ENCODE measurements at places on chromosomes 2 and 18.

- DNase-seq: no peak
Measured at GRCh38 chr18:77393519-77393918, 143.9 kb downstream of the GALR1 start.

- no peak for DNase-seq
Measured at GRCh38 chr2:135629520-135629919, 98.2 kb downstream of the R3HDM1 start.

GRCh38 chr2:128317181-128317898, 1.3 kb downstream of the HS6ST1 start:
- no peak for DNase-seq

- no peak for DNase-seq
Measured at GRCh38 chr18:57466307-57466706, 31.1 kb downstream of the ONECUT2 start.

- no peak for DNase-seq
Measured at GRCh38 chr2:102834523-102835273, 72.9 kb downstream of the TMEM182 start.

GRCh38 chr18:3130344-3130743, 89.4 kb downstream of the MYOM1 start:
- no peak for DNase-seq

- DNase-seq: no peak
Measured at GRCh38 chr2:25473758-25474340, 132.1 kb upstream of the DNMT3A start.

DNA sequence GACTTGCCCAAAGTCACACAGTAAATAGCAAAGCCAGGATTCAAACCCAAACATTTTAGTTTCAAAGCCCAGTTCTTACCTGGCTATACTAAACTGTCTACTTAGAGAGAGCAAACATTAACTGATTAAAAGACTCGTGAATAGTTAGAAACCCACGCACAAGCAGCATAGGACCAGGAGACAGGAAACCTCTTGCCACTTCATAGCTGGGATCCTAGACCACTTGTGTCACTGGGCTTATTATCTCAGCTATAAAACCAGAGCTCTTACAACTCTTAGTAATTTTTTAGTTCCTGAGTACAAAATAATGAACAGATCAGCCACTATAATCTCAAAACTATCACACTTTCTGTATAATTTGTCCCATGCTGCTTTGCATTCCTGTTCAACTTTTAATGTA, 2.4 kb upstream of the AAK1 start:
- DNase-seq: no peak

- no peak for DNase-seq
Measured at GRCh38 chr2:240308111-240308651, 127.3 kb upstream of the GPC1 start.

DNA sequence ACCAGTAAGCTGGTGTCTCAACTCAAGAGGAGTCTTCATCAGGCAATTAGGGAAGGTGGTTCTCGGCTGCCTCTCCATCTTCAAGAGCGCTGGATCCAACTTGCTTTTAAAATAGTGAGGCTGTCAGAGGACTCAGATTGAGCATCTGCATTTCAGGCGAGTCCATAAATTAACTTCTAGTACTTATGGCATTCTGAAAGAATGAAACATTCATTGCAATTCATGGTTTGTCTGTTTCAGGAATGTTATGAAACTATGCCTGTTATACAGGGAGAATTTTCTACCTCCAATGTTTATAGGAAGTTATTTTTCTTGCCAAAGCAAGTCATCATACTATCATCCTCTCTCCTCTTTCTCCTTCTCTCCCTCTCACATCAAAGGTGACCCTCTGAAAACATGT, 883.2 kb downstream of the SLC4A3 start:
- DNase-seq: no peak

DNA sequence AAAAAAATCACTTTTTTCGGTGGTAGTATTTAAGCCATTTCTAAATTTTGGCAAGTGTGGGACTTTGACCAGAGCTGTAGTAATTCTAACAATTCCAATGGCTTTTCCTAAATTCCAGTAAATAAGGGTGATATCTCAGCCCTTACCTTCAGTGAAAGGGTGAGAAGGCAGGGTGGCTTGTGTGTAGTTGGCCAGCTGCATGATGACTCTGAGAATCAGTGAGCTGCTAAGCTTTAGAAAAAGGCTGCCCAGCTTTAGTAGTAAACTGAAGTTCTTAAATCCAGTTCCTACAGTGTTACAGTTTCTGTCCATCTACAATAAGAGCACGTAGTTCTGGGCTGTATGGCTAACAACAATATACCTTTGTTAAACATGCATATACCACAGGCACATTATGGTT, 42.0 kb downstream of the OXER1 start:
- DNase-seq: no peak

- DNase-seq: no peak
Measured at GRCh38 chr2:156430236-156430979, 5.8 kb upstream of the GPD2 start.

GRCh38 chr2:3601561-3602271, 6.8 kb downstream of the COLEC11 start:
- no peak for DNase-seq

- DNase-seq: no peak
Measured at GRCh38 chr2:203569677-203570316, 34.7 kb upstream of the RAPH1 start.

DNA sequence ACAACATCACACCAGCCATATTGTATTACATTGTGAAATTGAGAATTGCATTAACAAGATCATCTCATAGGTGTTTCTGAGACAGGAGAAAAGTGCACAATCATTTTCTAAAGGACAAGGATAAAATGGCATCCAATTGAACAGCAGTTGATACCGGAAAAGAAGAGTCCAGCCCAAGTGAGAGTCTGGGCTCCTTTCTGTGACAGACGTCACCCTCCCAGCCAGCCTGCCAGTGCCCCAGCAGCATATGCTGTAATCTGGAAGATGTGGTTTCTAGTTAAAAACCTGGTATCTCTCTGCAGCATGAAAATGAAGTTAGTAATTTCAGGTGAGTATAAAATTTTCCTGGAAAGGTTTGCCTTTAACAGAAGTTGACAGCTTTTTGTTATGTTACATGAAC, 1531.7 kb upstream of the PIK3C3 start:
- no peak for DNase-seq

- no peak for DNase-seq
Measured at GRCh38 chr2:106156305-106157296, 37.5 kb downstream of the UXS1 start.

GRCh38 chr2:193518041-193518817, 1323.5 kb upstream of the TMEFF2 start:
- DNase-seq: no peak

- DNase-seq: no peak
Measured at GRCh38 chr18:9428301-9428706, 47.0 kb upstream of the RALBP1 start.

GRCh38 chr2:68911709-68912108, 40.5 kb upstream of the BMP10 start:
- no peak for DNase-seq

GRCh38 chr18:57621246-57621604, 411 bp downstream of the NARS1 start:
- no peak for DNase-seq

DNA sequence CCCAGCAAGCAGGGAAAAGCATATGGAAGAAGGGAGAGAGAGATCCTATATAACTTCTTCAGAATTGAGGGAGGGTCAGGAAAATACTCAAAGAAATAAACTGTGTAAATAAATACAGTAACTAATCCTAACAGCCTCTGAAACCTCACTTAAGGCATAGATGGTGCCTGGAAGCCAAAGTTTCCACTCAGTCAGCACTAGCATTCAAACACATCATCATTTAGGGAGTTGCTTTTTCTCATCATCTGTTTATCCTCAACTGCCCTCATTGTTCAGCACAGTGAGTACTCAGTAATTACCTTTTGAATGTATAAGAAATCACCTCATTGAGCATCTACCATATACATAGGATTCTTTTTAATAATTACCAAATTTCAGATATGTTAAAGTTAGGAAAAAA, 262.9 kb downstream of the C1D start:
- DNase-seq: no peak

DNA sequence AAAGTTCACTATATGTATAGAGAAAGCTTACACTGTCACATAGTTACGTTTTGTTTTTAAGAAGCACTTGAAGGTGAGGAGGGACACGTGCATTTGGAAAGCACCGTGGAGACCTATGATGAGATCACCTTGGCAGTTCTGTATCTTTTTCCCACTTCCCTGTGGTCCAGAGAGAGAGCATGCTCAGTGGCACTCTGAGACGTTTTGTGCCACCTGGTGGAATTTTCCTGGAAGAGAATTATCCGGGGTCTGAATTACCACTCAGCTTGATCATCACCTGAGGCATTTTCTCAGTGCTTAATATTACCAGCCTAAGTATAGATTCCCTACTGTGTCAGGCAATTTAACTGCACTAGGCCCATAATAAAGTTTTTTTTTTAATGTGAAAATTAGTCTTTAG, 469.4 kb upstream of the SMIM21 start:
- DNase-seq: no peak

DNA sequence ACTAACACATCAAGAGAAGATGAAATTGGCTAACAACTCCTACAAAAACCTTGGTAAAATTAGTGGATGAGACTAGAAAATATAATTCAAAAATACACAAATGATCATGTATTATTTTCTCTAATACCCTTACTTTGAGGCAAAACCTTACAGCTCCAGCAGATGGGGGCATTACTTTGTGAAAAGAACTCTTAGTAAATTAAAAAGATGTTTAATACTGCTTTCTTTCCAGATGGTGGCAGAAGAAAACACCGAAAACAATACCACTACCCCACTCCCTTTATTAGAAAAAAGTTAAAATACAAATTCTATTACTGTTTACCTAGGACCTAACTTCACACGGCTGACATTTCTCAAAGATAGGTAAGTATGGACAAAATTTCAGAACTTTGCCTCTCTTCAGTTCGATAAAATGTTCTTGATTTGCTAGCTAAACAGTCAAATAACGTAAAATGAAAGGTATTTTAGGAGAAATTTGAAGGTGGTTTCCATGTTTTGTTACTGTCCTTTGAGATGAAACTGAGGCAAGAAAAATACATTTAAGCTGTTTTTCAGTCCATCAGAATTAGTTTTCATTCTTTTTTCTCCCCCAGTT, 30.6 kb downstream of the ORC4 start:
- DNase-seq: no peak

DNA sequence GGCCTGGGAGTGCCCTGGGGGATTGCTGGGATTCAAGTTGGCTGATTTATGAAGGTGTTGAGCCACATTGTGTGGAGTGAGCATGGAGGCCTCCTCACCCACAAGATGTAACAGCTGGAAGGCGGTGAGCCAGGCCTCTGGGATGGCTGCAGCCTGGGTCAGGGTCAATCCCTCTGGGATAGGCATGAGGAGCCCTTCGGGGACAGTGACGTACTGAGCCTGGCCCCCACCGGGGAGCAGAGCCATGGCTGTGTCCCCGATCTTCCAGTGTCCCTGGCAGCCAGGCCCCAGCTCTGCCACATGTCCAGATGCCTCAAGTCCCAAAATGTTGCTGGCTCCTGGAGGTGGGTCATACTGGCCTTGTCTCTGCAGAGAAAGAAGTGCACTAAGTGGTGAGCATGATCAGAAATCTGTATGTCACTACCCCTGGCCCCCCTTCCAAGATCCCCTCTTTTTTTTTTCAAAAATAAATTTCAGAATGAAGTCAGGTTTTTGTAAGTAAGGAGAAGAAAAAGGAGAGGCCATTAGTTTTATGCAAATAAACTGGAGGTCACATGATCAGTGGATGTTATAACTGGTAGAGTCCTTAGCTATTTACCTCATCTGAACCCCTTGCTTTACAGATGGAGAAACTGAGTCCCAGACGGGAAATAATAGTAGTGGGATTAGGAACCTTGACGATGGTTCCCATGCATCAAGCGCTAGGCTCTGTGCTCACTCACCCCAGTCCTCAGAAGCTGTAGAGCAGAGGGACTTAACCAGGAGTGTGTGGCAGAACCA, 1.7 kb downstream of the TP53I3 start:
- no peak for DNase-seq

DNA sequence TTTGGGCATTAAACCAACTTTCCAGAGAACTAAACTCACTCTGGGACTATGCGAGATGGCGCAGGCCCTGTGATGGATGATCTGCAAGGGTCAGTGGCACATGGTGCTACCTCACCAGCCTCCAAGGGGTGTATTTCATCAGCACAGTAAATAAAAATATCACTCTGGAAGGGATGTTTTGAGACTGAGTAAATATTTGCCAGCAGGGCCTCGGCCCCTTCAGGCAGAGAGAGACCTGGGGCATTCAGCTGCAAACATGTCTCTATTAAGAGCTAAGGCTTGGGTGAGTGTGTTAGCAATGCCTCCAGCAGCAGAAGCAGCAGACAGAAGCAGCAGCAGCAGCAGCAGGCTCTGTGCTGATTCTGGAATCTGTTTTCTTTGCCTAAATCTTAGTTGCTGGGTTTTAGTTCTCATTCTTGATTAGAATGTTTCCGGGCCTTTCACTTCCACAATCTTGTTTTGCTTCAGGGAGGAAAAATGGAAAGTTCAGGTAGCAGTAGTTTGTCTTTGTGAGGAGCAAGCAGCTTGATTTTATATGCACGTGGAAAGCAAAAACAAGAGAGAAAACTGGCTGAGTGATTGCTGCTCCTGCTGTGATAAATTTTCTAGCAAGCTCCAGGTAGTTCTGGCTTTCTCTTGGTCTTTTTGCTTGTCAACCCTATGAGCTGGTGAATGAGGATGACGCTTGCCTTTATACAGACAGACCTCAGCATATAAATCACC, 18.6 kb downstream of the ADCYAP1 start:
- DNase-seq: no peak

DNA sequence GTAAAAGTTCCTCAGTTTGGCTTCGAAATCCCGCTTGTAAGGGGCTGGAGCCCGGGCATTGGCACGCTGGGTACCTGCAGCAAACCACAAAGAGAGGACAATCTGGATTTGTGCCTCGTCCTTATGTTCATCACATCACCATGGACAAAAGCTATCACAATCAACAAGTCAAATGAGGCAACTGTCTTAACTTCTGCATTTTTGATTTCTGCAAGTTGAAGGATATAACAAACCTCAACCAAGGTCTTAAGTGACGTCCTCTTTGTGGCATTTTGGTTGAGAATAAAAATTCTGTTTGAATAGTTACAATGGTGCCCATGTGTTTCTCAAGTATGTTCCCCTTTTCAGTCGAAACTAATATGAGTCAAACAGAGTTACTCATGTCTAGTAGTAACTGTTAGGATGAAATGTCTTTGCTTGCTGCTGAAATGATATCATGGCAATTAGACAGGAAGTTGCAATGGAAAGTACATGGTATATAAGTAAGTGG, 70.8 kb upstream of the STK17B start:
- DNase-seq: no peak

- no peak for DNase-seq
Measured at GRCh38 chr2:28702415-28702861, 49.2 kb upstream of the PPP1CB start.

- DNase-seq: no peak
Measured at GRCh38 chr2:169815849-169816248, 8.9 kb downstream of the METTL5 start.

DNA sequence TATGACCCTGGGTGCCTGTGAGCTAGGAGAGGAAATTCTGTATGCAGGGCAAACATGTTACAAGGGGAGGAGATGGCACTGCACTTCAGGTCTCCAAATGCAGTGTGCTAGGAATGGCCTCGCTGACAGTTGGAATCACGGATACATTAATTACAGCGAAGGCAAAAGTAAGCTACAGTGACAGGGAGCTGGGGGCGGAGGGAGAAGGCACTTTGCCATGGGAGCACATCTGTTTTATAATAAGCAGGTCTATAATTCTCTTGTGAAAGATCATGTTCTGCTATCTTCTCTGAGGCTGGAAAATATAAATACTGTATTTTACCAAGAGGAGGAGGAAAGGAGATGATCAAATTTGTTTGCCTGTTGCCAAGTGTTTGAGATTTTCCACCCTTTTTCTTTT, 56.3 kb upstream of the FZD5 start:
- DNase-seq: no peak
